ENCODE measurements at places on chromosomes 12 and 14.

DNA sequence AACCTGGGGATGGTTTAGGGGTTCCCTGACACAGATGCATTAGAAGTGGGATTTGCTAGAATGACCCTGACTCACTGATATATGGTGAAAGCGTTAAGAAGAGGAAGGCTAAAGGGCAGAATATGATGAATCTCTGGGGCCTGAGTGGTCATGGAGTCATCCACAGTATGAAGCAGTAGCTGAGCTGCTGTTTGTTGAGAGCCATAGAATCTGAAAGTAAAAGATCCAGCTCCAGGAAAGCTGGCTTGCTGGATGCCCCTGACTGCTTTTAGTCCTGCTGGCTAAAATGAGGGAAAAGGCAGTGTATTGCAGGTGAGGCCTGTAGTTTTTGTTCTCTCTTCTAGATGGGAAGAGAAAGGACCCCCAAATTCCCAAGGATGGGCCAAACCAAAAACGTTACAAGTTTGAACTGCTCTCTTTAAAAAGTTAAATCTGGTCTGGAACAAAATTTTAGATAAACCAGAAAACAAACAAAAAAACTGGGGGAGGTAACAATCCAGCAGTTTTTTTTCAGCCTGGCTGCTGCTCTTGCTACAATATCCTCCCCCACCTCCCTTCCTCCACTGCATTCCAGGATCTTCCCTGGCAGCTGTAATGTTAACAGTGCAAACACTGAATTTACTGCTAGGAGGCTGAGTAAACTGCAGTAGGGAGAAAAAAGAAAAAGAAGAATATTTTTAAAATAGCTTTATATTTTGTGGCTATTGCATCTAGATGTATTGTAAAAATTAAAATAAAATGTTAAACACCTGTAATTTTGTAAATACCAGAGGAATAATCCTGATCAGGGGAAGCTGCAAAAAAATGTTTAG is 16.5 kb downstream of the SEL1L start:
- DNase-seq: no peak

GRCh38 chr14:66752109-66752508 is 244.2 kb downstream of the GPHN start:
- DNase-seq: no peak

DNA sequence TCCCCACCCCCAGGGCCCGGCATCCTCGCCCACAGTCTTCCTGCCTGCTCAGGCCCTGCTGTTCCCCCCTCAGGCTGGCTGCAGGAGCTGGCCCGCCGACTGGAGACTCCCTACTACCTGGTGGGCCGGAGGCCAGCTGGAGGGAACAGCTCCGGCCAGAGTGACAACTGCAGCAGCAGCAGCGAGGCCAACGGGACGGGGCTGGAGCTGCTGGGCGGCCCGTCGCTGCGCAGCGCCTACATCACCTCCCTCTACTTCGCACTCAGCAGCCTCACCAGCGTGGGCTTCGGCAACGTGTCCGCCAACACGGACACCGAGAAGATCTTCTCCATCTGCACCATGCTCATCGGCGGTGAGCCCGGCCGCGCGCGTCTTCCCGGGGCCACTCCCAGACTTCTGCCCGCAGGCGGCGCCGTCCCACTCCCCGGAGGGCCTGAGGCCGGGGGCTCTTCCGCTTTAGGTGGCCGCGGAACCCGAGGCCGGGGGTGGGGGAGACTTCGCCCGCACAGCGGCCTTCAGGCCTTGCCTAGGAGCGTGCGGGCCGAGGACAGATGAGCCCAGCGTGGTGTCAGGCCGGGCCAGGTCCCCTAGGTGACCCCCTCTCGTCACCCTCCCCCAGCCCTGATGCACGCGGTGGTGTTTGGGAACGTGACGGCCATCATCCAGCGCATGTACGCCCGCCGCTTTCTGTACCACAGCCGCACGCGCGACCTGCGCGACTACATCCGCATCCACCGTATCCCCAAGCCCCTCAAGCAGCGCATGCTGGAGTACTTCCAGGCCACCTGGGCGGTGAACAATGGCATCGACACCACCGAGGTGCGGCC is 10.2 kb downstream of the KCNH3 start:
- peak; percentile 60 for DNase-seq

DNA sequence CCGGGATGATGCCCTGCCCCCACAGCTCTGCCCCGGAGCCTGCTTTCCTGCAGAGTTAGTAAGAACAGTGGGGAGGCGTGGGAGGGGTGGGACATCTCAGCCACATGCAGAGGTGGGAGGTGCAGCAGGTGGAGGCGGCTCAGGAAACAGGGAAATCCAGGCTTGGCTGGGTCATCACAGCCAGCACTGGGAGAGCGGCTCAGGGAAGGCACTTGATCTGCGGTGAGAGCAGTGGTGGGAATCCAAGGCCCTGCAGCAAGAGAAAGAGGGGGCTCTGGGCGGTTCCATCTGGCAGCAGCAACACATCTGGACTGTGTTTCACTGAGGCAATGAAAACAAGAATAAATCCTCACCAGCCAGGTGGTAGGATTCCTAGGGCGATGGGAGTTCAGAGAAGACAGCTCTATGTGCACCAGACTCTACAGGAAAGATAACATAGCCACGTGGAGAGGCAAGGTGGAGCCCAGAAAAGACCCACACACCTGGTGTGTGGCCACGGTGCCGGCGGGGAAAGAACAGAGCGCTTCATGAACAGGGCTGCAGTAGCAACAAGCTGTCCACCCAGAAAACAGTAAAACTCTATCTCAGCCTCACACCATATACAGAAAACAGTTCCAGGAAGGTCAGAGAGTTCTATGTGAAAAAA is 57.6 kb downstream of the CCDC85C start:
- no peak for DNase-seq

- no peak for DNase-seq
Observed at GRCh38 chr12:103100257-103100831, 142.9 kb downstream of the ASCL1 start.

- DNase-seq: no peak
Observed at GRCh38 chr12:113246478-113247122, 25.3 kb downstream of the TPCN1 start.

DNA sequence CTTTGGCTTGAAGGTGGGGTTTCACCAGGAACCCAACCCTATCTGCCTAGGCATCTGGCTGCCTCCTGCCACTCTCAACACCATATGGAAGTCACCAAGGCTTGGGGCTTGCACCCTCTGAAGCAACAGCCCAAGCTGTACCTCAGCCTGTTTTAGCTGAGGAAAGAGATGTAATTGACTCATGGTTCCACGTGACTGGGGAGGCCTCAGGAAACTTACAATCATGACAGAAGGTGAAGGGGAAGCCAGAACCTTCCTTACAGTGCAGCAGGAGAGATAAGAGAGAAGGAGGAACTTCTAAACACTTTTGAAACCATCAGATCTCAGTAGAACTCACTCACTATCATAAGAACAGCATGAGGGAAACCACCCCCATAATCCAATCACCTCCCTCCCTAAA is 26.9 kb downstream of the GLIPR1L1 start:
- no peak for DNase-seq

DNA sequence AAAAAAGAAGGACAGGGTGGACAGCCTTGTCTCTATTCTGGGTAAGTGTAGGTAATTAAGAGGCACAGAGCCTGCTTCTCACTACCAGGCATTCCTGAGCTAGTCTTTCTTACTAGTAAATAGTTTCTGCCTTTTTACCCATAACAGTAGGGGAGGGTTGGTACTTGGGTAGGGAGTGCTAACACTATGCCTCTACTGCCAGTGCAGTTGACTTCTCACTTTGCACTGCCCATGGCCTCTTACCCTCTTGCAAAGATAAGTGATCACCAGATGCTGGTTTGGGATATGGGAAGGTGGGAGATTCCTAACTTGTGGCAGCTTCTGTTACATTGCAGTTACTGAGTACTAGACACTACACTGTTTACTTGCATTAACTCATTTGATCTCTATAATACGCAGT is 11.6 kb downstream of the AHSA1 start:
- no peak for DNase-seq

- DNase-seq: no peak
Observed at GRCh38 chr12:75260316-75260715, 50.7 kb upstream of the KCNC2 start.

- DNase-seq: no peak
Observed at GRCh38 chr14:78071016-78071549, 99.1 kb upstream of the NRXN3 start.

- DNase-seq: no peak
Observed at GRCh38 chr14:24935796-24936195, 114.2 kb downstream of the STXBP6 start.

DNA sequence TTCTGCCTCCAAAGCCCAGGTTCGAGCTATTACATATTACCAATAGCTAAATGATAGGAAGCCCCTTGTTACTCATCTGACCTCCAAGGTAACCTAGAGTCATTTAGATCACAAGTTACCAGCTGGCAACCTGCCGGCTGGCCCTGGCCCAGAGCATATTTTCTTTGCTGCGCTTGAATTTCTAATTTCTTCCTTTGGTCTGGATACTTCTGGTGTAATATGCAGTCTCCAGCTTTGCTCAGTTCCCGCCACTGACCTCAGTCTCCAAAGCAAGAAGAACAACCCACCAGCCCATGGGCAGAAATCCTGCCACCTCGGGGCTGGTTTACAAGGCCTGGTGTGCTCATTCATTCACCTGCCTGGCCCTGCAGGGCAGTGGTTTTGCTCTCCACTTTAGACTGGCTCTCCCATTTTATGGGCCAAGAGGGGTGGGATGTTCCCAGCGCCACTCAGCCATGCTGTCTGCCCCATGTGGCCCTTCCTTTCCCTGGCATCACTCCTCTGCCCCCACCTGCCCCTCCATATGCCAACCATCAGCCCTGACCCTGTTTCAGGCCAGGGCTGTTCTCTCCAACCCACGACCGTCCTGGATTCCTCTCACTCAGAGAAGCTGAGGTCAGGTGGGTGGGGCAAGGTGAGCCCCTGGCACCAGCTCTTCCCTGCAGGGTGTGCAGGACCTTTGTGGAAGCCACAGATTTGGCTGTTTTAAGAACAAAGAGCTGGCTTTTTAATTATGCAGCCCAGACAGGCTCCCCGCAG is 76.0 kb downstream of the PRIMA1 start:
- DNase-seq: no peak

GRCh38 chr14:94113908-94114588 is 3.5 kb downstream of the IFI27 start:
- DNase-seq: no peak

GRCh38 chr14:105363847-105364708 is 34.3 kb upstream of the TEX22 start:
- DNase-seq: peak; percentile 59

- DNase-seq: no peak
Observed at GRCh38 chr14:73478684-73479083, 12.0 kb upstream of the RIOX1 start.

DNA sequence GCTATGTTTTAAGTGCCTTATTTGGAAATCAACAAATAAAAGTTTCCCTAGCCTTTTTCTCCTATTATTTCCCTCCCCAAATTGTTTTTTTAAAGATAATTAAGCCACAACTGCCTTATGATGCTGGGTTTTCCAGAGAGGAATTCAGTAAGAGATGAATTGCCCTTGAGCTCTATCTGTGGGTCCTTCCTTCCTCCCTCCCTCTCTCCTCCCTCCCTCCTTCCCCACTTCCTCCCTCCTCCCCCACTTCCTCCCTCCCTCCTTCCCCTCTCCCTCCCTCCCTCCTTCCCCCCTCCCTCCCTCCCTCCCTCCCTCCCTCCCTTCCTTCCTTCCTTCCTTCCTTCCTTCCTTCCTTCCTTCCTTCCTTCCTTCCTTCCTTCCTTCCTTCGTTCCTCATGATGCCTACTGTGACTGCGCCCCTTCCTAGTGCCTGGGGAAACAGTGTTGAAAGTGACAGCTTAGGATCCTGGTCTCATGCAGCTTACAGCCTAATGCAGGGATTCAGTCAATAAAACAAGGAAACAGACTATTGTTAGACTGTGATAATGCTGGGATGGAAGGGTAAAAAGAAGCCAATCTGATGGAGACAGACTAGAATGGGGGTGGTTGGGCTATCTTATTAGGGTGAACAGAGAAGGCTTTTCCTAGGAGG is 1417.1 kb downstream of the AACS start:
- DNase-seq: no peak

DNA sequence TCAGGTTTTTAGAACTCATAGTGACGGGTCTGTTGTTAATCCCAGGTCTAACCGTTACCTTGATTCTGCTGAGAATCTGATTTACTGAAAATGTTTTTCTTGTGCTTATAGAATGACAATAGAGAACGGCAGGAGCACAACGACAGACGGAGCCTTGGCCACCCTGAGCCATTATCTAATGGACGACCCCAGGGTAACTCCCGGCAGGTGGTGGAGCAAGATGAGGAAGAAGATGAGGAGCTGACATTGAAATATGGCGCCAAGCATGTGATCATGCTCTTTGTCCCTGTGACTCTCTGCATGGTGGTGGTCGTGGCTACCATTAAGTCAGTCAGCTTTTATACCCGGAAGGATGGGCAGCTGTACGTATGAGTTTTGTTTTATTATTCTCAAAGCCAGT is 34.4 kb downstream of the PSEN1 start:
- no peak for DNase-seq

- DNase-seq: no peak
Observed at GRCh38 chr12:68439368-68440045, 107.3 kb upstream of the MDM1 start.

GRCh38 chr14:27091973-27092372 is 494.1 kb upstream of the NOVA1 start:
- no peak for DNase-seq

GRCh38 chr12:109605016-109605415 is 31.4 kb downstream of the MVK start:
- no peak for DNase-seq

DNA sequence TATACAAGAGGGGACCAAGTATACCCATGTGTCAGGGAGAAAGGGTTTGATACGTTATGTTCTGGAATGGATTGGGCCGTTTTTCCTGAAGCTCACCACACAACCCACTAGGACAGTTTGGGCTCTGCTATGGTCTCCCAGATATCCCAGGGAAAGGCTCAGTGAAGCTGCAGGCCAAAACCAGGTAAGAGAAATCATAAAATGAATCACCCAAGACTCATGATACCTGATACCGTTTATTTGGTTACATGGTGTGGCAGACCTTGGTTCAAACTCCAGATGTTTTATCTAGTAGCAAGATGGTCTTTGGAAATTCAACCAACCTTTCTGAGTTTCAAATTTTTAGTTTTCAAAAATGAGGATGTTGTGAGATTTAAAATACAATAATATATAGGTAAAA is 177.6 kb downstream of the C12orf75 start:
- no peak for DNase-seq

- DNase-seq: no peak
Observed at GRCh38 chr14:99325591-99325990, 53.6 kb upstream of the BCL11B start.

DNA sequence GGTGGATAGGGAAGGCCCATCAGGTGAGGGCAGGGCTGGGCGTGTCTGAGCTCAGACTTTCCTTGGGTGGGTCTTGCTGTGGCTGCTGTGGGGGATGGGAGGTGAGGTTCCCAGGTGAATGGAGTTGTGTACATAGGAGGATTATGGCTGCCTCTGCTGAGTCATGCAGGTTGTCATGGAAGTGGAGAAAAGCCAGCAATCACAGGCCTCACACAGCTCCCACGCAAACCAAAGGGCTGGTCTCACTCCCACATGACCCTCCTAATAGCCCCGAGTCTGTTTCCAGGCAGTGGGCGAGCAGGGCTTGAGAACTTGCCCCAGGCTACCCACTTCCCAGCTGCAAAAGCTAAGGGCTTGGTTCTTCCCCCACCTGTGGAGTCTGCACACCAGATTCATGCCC is 149.5 kb downstream of the IPO8 start:
- DNase-seq: no peak

Measured in stimulated activated CD8-positive, alpha-beta memory T cell treated with anti-CD3 and anti-CD28 coated beads, Interleukin-4, amount 100 ng/mL, for 48 hours (primary cell).